Lower lobe of right lung (tissue), 2 donors: ENCODE measurements at places on chromosomes 1 and 21. TPM values are rescaled to one million over a fixed set of nuclear protein-coding genes. Genes with fewer than 3 reads are reported as not detected.

DNA sequence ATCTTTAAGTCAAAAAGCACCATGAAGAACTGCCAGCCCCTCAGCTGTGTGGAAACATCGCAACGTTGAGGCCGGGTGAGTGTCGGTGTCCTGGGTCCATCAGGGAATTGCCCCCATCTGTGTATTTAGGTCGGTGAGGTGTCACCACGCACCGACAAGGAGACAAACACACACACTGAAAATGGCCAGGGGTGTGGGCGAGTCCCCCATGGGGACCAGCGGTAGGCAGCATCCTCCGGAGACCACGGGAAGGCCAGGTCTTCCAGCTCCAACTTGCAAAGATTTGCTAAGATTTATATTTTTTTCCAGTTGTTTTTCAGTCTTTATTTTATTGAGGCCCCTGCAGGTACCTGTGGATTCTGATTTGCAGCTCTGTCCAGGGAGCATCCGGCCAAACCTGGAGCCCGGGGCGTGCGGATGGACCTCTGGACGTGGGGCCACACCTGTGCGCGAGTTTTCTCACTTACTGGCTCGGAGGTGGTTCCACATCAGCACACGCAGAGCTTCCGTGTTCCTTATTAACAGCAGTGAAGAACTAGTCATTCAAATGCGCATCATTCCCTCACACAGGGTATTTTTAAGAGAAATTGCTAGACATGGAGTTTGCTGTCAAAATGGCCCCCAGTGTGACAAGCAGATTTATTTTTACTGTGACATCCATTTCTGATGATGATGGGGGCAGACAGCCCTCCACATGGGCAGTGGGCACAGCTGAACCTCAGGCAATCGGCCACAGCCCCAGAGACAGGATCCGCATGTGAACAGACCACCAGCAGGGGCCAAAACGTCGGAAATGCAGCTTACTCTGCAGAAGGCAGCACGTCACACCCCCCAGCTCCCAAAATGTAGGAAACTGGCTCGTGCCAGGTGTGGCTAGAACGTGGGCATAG lies 17.2 kb upstream of the SLC19A1 start:
- no peaks in the 10 kb centered on the region for H3K36me3 ChIP-seq
- no peaks in the 10 kb centered on the region for H3K27me3 ChIP-seq
- H3K4me3 ChIP-seq: no peak overlapping the region

GRCh38 chr1:27087371-27088220 lies 67.3 kb downstream of the SLC9A1 start:
- no peaks in the 10 kb centered on the region for H3K36me3 ChIP-seq
- DNase-seq: no peak
- no peak overlapping the region for H3K4me3 ChIP-seq
- H3K27ac ChIP-seq: no peak overlapping the region
- no peaks in the 10 kb centered on the region for H3K27me3 ChIP-seq

DNA sequence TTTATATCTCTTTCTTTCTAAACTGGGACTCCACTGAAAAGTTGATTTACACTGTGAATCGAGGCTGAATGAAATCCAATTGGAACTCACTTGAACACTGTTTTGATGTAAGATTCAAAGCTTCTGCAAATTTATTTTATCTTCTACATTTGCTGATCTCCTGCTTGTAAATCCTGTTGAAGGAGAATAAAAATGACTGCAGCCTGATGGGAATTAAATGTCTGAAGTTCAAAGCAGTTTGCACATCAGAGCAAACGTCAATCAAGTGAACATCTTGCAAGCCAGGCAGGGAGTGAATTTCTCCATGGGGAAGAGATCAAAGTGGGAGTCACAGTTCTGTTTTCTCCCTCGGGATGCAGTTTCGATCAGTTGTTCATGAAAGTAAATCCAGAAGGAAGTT lies 127.2 kb downstream of the CACHD1 start:
- H3K27me3 ChIP-seq: no peaks in the 10 kb centered on the region
- H3K27ac ChIP-seq: no peak overlapping the region
- peaks cover 37% of the 10 kb centered on the region for H3K4me1 ChIP-seq
- DNase-seq: no peak
- no peak overlapping the region for H3K4me3 ChIP-seq

DNA sequence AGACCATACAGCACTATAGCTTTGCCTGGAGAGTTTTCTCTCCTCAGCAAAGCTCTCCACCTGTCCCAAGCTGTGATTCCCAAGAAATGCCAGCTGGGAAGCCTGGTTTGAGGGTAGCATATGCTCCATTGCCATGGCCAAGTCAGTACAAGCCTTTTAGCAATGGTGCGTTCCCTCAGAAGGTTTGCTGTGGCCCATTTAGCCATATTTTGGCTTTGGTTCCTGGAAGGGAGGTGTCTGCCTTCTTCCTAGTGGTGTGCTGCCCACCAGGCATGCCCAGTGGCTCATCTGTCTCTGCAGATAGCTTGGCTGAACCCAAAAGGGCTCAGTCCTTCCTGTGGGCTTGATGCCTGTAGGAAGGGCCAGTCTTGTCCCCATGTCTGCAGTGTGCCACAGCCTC lies 32.4 kb downstream of the GALNT2 start:
- no peak overlapping the region for H3K27ac ChIP-seq
- no peak for DNase-seq
- no peak overlapping the region for H3K4me3 ChIP-seq
- no peaks in the 10 kb centered on the region for H3K36me3 ChIP-seq
- H3K27me3 ChIP-seq: no peaks in the 10 kb centered on the region

SYT11 gene
- 9.6 TPM for total RNA-seq
